ENCODE measurements at places on chromosomes 2 and 18.

- DNase-seq = no peak
Observed at GRCh38 chr2:24617424-24617823, 126.4 kb downstream of the NCOA1 start.

DNA sequence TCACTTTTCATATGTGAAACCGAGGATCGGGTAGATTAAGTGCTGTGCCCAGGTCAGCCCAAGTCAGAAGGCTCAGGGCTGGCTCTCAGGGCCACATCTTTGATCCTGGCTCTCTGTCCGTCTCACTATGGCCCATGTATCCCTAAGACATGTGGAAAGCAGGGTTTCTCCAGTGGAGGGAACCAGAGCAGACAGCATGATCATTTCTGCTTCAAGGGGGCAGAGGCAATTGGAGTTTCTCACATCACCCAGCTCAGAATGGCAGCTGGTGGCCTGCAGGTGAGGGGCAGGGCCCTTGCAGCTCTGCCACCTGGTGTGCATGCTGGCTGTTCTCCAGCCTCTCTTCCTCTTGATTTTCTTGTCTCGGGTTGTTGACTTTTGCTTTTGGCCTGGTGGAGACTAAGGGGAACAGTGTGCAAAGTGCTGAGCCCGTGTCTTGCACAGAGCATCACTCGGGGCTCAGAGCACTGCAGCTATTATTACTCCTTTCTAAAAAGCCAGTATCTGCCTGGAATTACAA lies 27.0 kb downstream of the LDLRAD4 start:
- no peak for DNase-seq

- DNase-seq = no peak
Observed at GRCh38 chr2:97704989-97705388, 8.4 kb upstream of the ZAP70 start.

DNA sequence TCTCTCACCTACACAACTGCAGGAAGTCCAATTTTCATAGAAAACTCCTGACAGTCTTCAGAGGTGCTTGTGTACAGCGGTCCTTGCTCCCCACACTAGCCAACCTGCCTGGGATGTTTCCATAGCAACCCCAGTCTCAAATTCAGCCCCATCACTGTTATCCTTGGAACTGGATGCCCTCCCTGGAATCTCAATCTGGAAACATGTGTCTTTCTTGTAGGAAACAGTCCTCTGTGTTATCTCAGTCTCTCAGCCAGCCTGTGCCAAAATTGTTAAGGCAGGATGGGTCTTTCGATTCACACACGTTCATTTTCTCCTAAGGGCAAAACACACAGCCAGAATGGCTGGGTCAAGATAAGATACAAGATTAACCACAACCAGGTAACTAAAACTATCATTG lies 295.5 kb upstream of the RND3 start:
- no peak for DNase-seq

DNA sequence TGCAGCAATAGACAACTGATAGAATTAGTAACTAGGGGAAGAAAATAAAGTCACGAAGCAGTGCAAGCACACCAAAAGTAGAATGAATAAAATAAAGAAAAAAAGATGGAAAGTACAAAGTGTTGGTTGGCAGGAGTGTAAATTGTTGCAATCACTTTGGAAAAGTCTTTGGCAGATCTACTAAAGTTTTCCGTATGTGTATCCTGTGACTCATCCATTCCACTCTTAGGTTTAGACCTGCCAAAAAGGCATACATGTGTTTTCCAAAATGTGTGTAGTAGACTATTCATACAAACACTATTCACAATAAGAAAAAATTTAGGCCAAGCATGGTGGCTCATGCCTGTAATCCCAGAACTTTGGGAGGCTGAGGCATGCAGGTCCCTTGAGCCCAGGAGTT lies 282.1 kb upstream of the FSIP2 start:
- DNase-seq = no peak

- DNase-seq = no peak
Observed at GRCh38 chr2:196289000-196289399, 117.6 kb upstream of the STK17B start.

- no peak for DNase-seq
Observed at GRCh38 chr2:83579507-83579906, 879.6 kb downstream of the SUCLG1 start.

DNA sequence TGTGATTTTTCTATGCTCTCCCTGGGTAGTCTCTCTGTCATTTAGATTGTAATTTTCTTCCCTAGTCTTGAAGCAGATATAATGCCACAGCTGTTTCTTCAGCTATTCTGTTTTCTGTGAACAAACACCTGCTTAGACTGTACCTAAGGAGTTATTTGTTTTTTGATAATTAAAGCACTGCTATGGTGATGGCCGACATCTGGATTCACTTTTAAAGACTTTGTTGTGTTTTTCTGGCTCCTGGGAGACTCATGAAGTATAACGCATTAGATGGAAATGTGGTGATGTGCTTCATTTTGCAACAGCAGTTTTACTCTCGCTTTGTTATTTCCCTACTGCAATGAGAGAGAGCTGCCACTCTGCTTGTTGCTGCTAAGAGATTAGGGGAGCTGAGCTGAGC lies 15.7 kb upstream of the C2orf69 start:
- no peak for DNase-seq

GRCh38 chr2:74447230-74447999 lies 5.7 kb upstream of the RTKN start:
- no peak for DNase-seq
